ENCODE measurements at places on chromosomes 3 and 15. TPM values are rescaled to one million over a fixed set of nuclear protein-coding genes. Genes with fewer than 3 reads are reported as not detected.

The PRR20G gene
- total RNA-seq = not detected

The GOLGA8G gene
- not detected for total RNA-seq

- DNase-seq = no peak
Measured at GRCh38 chr3:127722091-127722784, 49.5 kb downstream of the ABTB1 start.

The ARPP21 gene
- not detected for total RNA-seq

The LRRC31 gene
- not detected for total RNA-seq

The HCN4 gene
- 9.3 TPM for total RNA-seq

DNA sequence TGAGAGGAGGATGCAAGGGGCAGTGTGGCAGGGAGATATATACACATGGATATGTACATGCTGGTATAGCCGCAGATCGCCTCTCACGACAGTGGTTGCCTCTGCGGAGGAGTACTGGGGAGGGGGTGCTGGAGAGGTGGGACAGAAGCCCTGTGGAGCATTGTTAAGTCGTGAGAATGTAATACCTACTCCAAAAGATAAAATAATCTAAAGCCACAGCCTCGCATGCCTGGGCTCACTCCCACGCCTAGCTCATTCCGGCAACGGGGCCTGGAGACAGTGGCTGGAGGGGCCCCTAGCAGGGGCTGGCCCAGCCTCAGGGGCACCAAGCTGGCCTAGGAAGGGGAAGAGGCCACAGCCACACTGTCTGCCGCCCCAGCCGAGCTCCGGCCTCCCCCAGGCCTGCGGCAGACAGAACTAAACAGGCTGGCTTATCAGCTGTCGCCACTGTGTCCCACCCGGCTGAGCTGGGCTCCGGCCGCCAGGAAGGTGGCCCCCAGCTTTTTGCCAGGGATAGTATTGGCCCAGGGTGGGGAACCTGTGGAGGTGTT lies 65.1 kb upstream of the LCTL start:
- no peak for DNase-seq

DNA sequence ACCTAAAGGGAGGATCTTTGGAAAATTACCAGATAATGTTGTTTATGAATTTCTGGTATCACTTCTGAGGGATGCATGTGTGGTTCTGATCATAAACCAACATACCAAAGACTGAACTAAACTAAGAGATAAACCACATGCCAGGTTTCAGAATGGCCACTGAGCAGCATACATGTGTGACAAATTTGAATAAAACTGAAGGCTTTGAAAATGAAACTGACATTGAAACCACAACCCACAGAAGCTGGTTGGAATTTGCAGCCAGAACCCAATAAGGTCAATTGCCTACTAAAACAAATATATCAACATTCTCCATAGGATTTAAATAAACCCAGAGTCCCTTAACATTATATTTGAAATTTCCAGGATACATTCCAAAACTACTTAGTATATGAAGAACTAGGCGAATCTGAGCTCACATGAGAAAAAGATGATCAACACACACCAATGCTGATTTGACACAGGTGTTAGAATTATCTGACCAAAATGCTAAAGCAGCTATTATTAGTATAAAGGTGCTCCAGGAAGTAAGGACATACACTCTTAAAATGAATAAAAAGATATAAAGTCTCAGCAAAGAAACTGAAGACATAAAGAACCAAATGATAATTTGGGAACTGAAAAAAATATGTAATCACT lies 125.0 kb downstream of the ZNF280D start:
- no peak for DNase-seq

- no peak for DNase-seq
Measured at GRCh38 chr3:13015286-13016082, 57.7 kb downstream of the IQSEC1 start.

The GRM2 gene
- 4.3 TPM for total RNA-seq

The SLC2A2 gene
- total RNA-seq = not detected

DNA sequence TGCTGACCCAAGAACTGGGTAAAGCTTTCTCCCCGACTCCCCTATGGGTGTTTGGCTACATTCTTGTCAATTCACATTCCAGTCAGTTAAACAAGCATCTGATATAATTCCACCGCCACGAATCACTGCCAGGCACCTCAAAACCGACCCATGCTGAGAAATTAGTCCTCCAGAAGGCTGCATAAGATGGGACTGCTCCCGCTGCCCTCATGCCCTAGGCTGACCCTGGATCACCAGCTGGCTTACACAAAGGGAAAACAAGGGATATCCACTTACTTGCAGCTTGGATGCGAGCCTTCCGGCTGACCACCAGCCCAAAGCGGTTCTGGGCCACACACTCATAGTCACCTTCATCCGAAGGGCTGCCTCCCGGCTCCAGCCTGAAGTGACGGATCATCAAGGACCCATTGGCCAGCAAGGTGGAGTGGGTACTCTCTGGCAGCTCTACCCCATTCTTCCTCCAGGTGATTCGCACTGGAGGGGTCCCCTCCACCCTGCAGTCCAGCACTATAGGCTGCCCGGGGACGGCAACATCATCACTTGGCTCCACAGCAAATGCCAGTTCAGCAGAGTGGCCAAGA lies 2.9 kb downstream of the IGDCC3 start:
- no peak for DNase-seq

GRCh38 chr3:48478626-48479555 lies 25.1 kb downstream of the SHISA5 start:
- DNase-seq = no peak

The C15orf39 gene
- 35.6 TPM for total RNA-seq

GRCh38 chr3:64686446-64686908 lies 1.3 kb downstream of the ADAMTS9 start:
- no peak for DNase-seq

The AP3B2 gene
- total RNA-seq = 25.7 TPM

The PAQR5 gene
- 8.7 TPM for total RNA-seq

The ITIH1 gene
- not detected for total RNA-seq

DNA sequence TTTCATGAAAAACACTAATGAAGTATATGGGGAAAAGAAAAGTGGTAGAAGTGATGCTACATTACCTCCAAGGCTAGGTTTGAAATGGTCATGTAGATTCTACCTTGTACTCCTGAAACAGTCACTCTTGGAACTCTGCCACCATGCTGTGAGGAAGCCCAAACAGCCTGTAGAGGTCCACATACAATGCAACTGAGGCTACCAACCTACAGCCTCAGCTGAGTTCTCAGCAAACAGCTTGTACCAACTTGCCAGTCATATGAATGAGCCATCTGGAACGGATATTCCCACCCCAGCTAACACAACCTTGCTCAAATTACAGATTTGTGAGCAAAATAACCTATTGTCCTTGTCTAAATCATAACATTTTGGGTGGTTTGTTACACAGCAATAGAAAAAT lies 193.5 kb downstream of the ULK4 start:
- no peak for DNase-seq

DNA sequence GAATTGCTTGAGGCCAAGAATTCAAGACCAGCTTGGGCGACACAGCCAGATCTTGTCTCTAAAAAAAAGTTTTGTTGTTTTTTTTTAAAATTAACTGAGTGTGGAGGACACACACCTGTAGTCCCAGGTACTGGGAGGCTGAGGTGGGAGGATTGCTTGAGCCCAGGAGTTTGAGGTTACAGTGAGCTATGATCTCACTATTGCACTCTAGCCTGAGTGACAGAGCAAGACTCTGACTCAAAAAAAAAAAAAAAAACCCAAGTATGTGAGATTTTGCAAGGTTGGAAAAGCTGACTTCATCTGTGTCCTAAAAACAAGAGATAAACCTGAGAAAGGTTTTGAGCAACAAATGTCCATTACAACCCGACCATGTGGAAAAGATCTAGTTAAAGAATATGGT lies 5.4 kb upstream of the TOPBP1 start:
- no peak for DNase-seq

The SMCO1 gene
- total RNA-seq = not detected

DNA sequence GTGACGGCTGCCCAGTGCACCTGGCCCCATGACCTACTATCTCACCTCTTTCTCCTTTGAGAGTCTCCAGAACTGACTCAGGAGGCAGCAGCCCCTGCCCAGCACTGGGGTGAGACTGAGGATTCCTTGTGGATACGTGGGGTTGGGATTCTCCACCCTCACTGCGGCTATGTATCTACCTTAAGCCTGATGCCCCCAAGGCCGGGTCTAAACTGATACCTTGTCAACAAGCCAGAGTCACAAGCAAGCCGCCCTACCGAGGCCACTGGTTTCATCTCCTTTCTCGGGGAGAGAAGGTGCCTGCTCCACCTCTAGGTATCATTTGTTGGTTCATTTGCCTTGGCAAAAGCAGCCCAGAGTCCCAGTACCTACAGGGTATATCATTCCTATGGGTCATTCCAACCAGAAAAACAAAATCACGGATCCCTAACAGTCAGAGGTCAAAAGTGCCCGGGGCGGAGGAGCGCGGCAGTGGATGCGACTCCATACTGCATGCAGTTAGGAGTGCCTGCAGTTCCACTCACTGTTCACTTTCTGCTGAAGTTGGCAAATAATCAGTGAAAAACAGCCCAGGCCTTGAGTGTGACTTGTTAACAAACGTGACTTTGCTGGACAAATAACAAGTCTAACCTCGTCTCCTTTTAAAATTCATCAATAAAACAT lies 47.5 kb downstream of the ABTB1 start:
- no peak for DNase-seq

The C3orf22 gene
- total RNA-seq = not detected

GRCh38 chr3:131444180-131444579 lies 58.6 kb downstream of the MRPL3 start:
- no peak for DNase-seq

DNA sequence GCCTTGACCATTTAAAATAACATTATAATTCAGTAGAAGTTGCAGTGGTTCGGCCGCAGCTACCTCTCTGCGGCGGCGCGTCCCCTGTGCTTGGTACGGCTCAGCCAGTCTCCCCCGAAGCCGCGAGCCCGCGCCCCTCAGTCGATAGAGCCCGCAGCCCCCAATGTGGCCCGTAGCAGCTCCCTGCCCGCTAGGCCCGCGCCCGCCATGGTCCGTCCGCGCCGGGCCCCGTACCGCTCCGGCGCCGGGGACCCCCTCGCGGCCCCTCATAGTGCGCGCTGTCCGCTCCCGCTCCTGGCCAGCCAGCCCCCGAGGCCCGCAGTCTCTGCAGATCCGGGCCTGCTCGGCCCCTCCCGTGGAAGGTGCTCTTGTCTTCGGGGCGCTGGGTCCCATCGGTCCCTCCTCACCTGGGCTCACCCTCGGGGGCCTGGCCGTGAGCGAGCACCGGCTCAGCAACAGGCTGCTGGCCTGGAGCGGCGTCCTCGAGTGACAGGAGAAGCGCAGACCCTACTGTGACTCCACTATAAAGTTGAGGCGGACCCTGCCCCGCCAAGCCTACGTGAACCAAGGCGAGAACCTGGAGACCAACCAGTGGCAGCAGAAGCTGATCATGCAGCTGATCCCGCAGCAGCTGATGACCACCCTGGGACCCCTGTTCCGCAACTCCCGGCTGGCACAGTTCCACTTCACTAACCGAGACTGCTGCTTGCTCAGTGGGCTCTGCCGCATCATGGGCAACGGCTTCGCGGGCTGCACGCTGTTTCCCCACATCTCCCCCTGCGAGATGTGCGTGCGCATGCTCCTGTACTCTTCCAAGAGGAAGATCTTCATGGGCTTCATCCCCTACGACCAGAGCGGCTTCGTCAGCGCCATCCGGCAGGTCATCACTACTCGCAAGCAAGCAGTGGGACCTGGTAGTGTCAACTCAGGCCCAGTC lies 21.8 kb upstream of the GPR156 start:
- DNase-seq = no peak

DNA sequence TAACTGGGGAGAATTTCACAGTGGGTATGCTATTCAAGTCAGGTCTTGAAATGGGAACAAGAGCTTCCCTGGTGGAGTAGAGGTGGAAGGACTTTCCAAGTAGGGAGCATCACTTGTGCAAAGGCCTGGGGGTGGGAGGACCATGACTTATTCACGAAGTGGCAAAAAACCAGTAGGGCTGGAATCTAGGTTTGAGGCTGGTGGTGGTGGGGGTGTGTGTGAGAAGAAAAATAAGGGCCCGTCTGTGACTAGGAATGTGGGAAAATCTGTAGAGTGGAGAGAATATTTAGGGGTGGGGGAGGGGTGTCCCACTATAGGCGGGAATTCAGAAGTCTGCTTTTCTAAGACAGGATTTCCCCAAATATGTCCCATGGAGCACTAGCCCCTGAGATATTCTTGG lies 271.9 kb upstream of the TBL1XR1 start:
- DNase-seq = no peak

DNA sequence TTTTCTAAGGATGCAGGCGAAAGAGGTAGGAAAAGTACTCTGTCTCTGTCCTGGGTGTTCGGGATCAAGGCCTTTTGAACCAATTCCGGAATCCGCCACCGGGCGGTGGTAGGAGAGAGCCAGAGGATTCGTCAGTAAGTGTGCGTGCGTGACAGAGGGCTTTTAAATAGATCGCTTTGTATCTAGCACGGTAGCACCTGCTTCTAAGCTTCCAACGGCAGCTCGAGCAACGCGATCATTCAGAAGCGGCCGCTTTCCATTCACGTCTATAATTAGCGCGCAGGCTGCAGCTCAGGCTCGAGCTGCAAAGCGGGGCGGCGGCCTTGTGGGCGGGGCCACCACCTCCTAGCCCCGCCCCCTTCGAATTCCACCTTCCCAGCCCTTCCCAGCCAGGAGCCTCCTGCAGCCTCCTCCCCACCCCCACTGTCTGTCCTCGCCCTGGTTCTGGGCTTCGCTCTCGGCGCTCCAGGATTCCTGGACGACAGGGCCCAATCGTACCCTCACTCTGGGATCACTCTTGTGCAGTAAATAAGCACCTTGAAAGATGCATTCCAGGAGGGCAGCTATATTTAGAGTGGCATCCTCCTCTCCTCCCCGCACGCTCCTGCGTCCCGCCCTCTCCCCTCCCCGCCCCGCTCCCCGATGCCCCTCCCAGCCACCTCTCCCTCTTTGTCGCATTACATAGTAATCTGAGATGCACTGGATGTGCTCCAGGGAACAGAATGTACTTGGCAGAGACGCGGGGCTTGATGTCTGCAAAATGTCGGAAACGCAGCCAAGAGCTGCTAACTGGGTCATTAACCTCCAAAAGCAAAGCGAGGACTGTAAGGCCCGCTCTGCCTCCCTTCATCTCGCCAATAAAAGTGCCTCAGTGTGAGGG lies 224.1 kb upstream of the TPRG1 start:
- peak; percentile 92 for DNase-seq

DNA sequence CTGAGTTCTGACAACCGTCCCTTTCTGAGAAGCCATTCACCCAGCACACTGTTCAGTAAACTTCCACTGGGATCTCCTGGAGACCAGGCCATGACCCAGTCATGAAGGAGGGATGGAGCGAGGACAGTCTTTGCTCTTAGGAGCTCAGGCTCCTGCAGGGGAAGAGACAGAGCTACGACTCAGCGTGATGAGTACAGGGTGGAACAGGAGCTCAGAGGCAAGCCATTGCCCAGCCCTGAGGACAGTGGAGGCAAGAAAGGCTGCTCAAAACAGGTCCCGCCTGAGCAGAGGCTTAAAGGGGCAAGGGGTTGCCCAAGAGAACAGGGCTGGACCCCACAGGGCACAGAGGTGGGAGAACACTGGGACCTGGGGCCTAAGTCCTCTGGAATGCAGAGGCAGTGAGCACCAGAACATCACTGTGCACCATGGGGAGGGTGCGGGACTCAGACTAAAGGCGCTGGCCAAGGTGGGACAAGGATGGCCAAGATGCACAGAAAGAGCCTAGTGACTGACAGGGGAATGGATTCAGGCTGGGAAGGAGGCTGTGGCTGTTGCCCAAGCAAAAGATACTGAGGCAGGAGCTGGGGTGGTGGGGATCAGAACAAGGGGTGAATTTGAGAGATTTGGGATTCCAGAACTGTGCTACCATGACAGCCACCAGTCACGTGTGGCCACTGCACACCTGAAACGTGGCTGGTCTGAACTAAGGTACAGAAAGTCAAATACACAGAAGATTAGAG lies 25.8 kb downstream of the TMEM43 start:
- DNase-seq = no peak
